NCI-H510A treated with DMSO at 0.1 percent for 48 hours (cell line): ENCODE measurements at places on chromosomes 7 and 10.
A peak's percentile ranks its signal among the peaks of the same experiment; 100 is the strongest.

- no peak for DNase-seq
These were observed 771.6 kb upstream of the COBL start for GRCh38 chr7:52088008-52088901.

GRCh38 chr10:35270100-35270499 is 66.2 kb upstream of the CCNY start:
- no peak for DNase-seq

DNA sequence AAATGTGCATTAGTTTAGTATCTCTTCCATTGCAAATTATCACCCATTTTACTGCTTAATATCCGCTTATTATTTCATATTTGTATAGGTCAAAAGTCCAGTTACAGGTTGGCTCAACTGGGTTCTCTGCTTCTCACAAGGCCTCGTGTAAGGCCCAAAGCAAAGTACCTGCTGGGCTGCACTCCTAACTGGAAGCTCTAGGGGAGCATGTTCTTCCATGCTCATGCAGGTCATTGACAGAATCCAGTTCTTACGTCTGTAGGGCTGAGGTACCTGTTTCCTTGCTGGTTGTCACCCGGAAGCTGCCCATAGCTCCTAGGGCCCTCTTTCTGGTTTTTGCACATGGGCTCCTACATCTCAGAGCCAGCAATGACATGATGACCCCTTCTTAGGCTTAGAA is 79.6 kb downstream of the RAPGEF5 start:
- no peak for DNase-seq

GRCh38 chr7:17939606-17940301 is 540 bp downstream of the SNX13 start:
- peak; percentile 39 for DNase-seq

GRCh38 chr7:91634485-91635177 is 245.9 kb downstream of the MTERF1 start:
- DNase-seq: peak; percentile 71

- DNase-seq: no peak
These were observed 36.6 kb downstream of the RASGEF1A start for GRCh38 chr10:43230101-43230908.
